IMR-90 (cell line): ENCODE measurements at places on chromosomes 4 and X. TPM values are rescaled to one million over a fixed set of nuclear protein-coding genes. Genes with fewer than 3 reads are reported as not detected.

- H3K27ac ChIP-seq, result no peak overlapping the region
- H3K36me3 ChIP-seq, result peaks cover 4% of the 10 kb centered on the region
- H3K27me3 ChIP-seq, result no peaks in the 10 kb centered on the region
- H3K4me1 ChIP-seq, result no peaks in the 10 kb centered on the region
- DNase-seq, result no peak
Observed at GRCh38 chrX:77628294-77629025, 157.6 kb downstream of the ATRX start.

GRCh38 chr4:118774321-118774720, 61.6 kb downstream of the SEC24D start:
- H3K27me3 ChIP-seq, result no peaks in the 10 kb centered on the region
- no peak for DNase-seq
- peaks cover 6% of the 10 kb centered on the region for H3K36me3 ChIP-seq
- peaks cover 12% of the 10 kb centered on the region for H3K4me1 ChIP-seq

DNA sequence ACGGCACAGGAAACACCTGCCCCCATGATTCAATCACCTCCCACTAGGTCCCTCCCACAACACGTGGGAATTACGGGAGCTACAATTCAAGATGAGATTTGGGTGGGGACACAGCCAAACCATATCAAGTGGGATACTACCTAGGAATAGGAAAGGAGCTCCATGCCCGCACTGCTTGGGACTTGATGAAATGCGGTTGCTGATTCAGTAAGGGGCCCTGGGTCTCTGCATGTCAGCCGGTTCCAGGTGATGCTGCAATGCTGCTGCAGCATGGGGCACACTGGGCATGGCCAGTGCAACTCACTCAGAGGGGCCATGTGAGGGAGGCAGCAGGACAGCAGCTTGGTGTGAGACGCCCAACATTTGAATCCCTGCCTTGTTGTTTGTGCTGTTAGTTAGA, 34.0 kb upstream of the MSX1 start:
- H3K4me1 ChIP-seq, result no peaks in the 10 kb centered on the region
- no peak overlapping the region for H3K27ac ChIP-seq
- no peaks in the 10 kb centered on the region for H3K36me3 ChIP-seq
- peaks cover 26% of the 10 kb centered on the region for H3K27me3 ChIP-seq

- no peak overlapping the region for H3K4me3 ChIP-seq
- no peak for DNase-seq
- no peaks in the 10 kb centered on the region for H3K27me3 ChIP-seq
- H3K36me3 ChIP-seq, result no peaks in the 10 kb centered on the region
- no peak overlapping the region for H3K27ac ChIP-seq
- H3K4me1 ChIP-seq, result no peaks in the 10 kb centered on the region
Observed at GRCh38 chrX:42597481-42597880, 180.5 kb downstream of the PPP1R2C start.

DNA sequence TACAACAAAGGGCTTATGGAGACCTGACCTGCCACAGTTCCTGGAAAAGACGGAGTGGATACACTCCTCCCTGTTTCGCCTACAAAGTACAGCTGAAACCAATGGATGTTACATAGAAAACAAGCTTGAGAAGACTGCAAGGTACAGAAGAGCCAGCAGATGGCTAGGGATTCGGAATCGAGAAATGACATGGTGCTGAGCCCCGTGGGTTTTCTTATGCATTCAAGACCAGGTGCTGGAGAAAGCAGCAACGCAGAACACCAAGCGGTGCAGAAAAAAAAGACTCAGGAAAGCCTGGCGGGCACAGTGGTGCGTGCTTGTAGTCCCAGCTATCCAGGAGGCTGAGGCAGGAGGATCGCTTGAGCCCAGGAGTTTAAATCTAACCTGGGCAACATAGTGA, 13.8 kb downstream of the TIMM17B start:
- DNase-seq, result no peak
- H3K27me3 ChIP-seq, result no peaks in the 10 kb centered on the region
- H3K27ac ChIP-seq, result no peak overlapping the region
- no peaks in the 10 kb centered on the region for H3K4me1 ChIP-seq
- H3K36me3 ChIP-seq, result no peaks in the 10 kb centered on the region

GRCh38 chrX:114152130-114152529, 431.8 kb upstream of the HTR2C start:
- DNase-seq, result no peak
- H3K4me1 ChIP-seq, result no peaks in the 10 kb centered on the region
- no peaks in the 10 kb centered on the region for H3K27me3 ChIP-seq
- H3K36me3 ChIP-seq, result no peaks in the 10 kb centered on the region
- H3K27ac ChIP-seq, result no peak overlapping the region

GRCh38 chrX:45592101-45592500, 391.4 kb upstream of the DIPK2B start:
- H3K4me3 ChIP-seq, result no peak overlapping the region
- DNase-seq, result peak; percentile 1
- H3K4me1 ChIP-seq, result no peaks in the 10 kb centered on the region
- no peaks in the 10 kb centered on the region for H3K36me3 ChIP-seq

- H3K27me3 ChIP-seq, result no peaks in the 10 kb centered on the region; the same call in 1 of the 2 replicates
- peaks cover 2% of the 10 kb centered on the region; the same call in 1 of the 2 replicates for H3K4me1 ChIP-seq
- no peak overlapping the region for H3K27ac ChIP-seq
- no peaks in the 10 kb centered on the region for H3K36me3 ChIP-seq
Observed at GRCh38 chrX:109704563-109704962, 28.5 kb downstream of the ACSL4 start.

DNA sequence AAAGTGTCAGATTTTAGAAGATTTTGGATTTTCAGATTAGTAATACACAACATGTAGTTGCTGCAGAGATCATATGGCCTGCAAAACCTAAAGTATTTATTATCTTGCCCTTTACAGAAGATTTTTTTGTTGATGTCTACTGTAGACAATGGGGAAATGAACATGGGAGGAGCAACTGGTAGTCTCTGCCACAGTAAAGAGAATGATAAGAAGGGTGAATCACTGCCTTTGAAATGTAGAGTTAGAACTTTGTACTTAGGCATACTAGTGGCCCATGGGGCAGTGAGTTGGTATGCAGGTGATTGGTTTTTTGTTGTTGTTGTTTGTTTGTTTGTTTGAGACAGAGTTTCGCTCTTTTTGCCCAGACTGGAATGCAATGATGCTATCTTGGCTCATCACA, 50.1 kb downstream of the GAB1 start:
- peaks cover 22% of the 10 kb centered on the region for H3K4me1 ChIP-seq
- no peak overlapping the region for H3K27ac ChIP-seq
- DNase-seq, result peak; percentile 39
- H3K4me3 ChIP-seq, result no peak overlapping the region
- H3K36me3 ChIP-seq, result no peaks in the 10 kb centered on the region
- no peaks in the 10 kb centered on the region for H3K27me3 ChIP-seq

FAM13A gene
- total RNA-seq, result 22.0 and 25.3 TPM in 2 replicates

UGT2B17 gene
- not detected in 2 replicates for total RNA-seq

MBNL3 gene
- 1.1 TPM in 2 replicates for total RNA-seq

CLNK gene
- not detected in 2 replicates for total RNA-seq

C4orf50 gene
- not detected in 2 replicates for total RNA-seq

GPR50 gene
- total RNA-seq, result not detected in 2 replicates

NR3C2 gene
- 1.9 and 2.3 TPM in 2 replicates for total RNA-seq
